ENCODE measurements at places on chromosomes 3 and 15.
A peak's percentile ranks its signal among the peaks of the same experiment; 100 is the strongest.

GRCh38 chr3:102593812-102594602, 159.2 kb downstream of the ZPLD1 start:
- no peak for DNase-seq

- no peak for DNase-seq
Observed at GRCh38 chr3:65742914-65743313, 295.8 kb downstream of the MAGI1 start.

DNA sequence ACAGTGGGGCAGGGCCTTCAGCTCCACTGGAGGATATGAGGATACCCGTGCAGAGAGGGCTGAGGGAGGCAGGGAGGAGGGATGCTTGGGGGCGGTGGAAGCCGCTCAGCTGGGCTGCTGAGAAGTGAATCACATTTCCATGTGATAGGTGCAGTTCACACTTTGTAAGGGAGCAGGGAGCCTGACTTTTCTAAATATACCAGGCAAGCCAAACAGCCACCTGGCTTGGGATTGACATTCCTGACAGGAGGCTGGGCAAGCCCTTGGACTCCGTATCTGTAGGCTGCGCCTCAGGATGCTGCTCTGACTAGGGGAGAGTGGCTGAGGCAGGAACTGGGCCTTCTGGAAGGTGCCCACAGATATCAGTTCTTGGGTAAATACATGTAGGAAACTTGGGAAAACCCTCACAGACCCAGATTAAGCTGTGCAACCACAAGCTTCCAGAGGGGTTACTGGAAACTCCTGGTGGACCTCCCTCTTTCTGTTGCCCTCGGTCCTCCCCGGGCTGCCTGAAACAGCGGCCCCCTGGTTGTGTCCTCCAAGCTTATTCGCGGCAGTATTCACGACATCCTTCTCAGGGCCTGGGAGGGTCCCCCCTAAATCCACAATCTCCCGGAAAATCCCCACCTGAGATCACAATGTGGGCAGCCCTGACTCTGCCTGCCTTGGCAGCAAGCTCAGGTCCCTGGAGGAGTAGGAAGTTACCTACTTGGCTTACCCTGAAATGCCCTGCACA, 33.0 kb upstream of the ADCY5 start:
- no peak for DNase-seq

GRCh38 chr15:42138968-42139386, 17.5 kb downstream of the PLA2G4F start:
- no peak for DNase-seq

DNA sequence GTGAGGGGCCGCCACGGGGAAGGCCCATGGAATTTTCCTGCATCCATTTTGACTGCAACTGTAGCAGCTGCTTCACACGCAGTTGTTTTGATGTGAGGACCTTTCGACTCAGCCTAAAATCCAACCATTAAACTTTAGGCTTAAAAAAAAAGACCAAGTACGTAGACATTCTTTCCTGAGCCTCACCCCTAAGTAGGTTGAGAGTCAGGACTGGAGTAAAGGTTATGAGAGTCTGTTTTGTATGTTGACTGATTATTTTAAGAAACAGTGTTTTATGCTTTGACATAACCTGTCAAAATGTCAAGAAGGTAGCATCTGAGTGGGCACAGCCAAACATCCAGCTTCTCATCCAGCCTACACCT, 45.7 kb upstream of the AMOTL2 start:
- DNase-seq: no peak

DNA sequence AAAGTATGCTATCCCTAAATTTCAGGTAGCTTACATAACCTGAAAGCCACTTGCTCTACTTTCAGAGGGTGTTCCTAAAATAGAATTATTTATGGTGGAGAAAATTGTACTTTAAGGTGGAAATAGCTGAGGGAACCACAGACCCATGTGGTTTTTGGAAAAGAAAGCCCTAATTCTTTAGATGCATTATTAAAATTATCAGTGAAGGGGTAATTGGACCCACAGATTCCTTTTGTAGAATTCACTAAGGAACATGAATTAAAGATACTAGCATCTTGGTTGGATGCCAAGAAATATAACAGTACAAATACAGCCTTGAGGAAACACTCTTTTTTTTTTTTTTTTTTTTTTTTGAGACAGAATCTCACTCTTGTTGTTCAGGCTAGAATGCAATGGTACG, 37.8 kb downstream of the DPPA2 start:
- DNase-seq: no peak

DNA sequence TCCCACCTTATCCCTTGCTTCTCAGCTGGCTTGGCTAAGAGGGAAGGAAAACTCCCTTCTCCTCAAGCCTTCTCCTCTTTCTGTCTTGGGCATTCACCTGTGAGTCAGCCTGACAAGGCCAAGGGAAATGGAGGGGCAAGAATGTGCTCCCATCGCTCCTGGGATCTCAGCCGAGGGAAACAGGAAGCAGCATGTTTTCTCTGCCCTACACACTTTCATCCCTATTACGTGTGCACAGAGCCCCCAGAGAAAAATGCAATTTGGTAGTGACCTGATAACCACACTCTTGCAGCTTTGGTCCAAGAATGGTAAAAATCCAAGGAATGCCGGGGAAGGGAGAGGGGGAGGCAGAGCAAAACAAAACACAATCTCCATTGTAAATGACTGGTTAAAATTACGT, 32.9 kb upstream of the MTMR10 start:
- DNase-seq: no peak

- DNase-seq: no peak
Observed at GRCh38 chr3:27914199-27914598, 192.1 kb upstream of the EOMES start.

GRCh38 chr3:108287146-108287545, 9.2 kb upstream of the HHLA2 start:
- no peak for DNase-seq

DNA sequence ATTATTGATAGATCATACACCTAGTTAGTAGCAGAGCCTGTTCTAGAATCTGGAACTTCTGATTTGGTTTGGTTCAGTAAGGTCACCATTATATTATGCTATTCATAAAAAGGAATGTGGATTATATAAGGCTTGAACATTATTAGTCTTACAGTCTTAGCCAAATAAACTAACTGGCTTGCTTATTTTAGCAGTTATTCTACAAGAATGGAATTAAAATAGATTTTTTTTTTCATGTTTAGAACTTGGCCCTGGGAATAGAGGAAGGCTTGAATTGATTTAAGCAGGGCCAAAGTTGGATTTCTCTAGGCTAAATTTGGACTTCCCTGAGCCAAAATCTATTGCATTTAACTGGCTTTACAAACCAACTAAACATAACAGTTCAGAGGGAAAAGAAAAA, 24.4 kb downstream of the DTWD1 start:
- no peak for DNase-seq

DNA sequence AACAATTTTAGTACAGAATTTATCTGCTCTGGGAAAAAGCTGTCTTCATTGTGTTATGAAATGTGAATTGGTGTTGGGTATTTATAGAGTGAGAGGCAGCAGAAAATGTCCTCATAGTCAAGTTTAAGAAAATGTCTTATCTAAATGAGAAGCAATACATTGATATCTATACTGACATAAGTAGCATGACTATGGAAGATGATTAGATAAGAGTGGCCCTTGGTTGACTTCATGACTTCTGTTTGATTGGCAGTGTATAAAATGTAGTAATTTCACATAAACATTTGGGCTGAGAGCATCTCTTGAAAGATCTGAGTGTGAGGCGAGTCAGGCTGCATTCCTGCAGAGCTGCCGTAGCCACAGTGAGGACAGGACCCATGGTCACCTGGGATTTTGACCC, 19.4 kb downstream of the MCTP2 start:
- DNase-seq: no peak

GRCh38 chr3:177804646-177805045, 607.4 kb upstream of the TBL1XR1 start:
- DNase-seq: no peak

DNA sequence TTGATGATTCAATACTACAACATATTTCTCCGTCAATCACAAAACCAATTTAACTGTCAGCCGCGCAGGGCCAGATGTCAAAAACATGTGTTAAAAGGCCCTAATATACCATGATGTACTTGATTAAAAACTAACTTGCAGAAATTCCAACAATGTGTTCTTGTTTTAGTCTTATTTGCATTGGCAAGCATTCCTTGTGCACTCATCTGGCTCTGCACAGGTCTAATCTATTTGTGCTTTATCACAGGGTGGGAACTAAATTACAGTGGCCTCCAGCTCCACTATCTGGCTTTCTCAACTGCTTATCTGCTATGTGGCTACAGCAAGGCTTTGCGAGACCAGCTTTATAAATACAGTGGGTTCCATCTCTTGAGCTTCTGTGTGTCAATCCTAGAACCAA, 455.5 kb downstream of the ERC2 start:
- DNase-seq: no peak

- DNase-seq: no peak
Observed at GRCh38 chr15:90869601-90870353, 1.4 kb downstream of the FURIN start.

GRCh38 chr3:133487920-133488540, 85.5 kb upstream of the CDV3 start:
- DNase-seq: peak; percentile 18

DNA sequence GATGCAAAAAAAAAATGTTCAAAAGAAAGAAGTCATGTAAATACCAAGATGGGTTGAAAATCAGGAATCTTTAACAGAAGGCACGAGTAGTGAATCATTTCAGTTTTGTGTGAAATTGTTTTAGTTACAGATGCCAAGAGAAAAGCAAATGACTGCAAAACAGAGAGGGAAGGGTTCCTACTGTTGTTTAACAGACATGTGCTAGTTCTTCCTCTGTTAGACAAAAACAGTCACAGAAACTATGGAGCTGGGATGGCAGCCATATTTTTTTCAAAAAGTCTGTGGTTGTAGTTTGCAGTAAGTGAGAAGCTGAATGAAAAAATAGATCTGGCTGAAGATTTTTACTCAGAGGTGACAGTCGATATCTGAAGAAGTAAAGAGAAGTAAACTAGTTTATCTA, 511.9 kb downstream of the ZIC1 start:
- DNase-seq: no peak

DNA sequence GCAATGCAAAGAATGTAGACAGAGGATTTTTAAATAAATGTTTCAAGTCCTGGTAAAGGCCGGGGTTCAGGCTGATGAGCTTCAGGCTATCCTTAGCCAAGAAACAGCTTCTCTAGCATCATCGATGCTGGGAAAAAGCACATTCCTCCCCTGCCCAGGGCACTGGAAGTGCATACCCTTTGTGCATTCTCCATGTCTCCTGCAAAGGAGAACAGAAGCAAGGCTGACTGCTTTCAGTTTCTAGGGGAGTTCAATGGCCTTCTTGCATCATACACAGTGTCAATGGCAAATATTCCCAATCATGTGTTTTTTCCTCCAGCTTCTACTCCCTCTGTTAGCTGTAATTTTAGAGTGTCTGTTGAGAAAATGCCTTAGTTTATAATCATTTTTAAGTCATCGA, 59.9 kb downstream of the GPR176 start:
- no peak for DNase-seq

GRCh38 chr15:74315626-74316025, 51.8 kb downstream of the CYP11A1 start:
- no peak for DNase-seq

DNA sequence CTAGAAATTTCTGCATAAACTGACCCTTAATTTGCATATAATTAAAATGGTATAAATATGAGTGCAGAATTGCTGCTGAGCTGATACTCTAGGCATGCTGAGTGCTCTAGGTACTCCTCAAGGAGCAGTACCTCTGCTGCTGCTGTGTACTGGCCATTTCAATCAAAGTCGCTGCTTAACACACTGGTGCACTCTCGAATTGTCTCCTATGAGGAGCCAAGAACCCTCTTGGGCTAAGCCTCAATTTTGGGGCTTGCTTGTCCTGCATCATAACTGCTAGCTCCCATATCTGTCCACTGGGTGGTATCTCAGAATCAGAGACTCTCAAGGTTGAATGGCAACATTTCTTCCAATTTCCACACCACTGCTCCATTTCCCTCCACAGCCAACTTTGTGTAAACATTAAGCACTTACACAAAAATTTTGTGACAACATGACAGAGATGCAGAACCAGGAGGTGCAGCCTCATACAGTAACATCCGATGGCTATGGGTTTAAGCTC, 82.5 kb downstream of the XXYLT1 start:
- no peak for DNase-seq

- no peak for DNase-seq
Observed at GRCh38 chr3:13818919-13819318, 61.0 kb downstream of the WNT7A start.

All from stimulated activated CD4-positive, alpha-beta T cell treated with anti-CD3 and anti-CD28 coated beads, TNF-alpha, amount 100 ng/mL, for 1 hour (primary cell).